ENCODE measurements at places on chromosomes 16 and 17. TPM values are rescaled to one million over a fixed set of nuclear protein-coding genes. Genes with fewer than 3 reads are reported as not detected.
A peak's percentile ranks its signal among the peaks of the same experiment; 100 is the strongest.

The PCGF2 gene
- 13.5 TPM for total RNA-seq

DNA sequence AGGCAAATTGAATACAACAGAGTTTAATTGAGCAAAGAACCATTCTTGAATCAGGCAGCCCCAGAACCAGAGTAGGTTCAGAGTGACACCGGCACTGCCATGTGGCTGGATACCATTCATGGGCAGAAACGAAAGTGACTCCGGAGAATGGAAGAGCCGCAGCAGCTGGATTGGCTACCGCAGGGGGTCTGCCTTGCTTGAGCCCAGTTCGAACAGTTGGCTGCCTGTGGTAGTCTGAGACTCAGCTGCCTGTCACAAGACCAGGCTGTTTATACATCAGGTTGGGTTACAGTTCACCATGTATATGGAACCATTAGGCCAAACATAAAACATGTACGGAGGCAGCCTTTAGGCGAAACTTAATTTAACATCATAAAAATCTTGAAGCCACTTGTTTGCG is 205.2 kb upstream of the CHMP6 start:
- H3K36me3 ChIP-seq: no peaks in the 10 kb centered on the region
- no peaks in the 10 kb centered on the region for H3K27me3 ChIP-seq
- H3K4me3 ChIP-seq: no peak overlapping the region
- no peak overlapping the region for H3K27ac ChIP-seq
- no peak for DNase-seq

- no peaks in the 10 kb centered on the region for H3K36me3 ChIP-seq
- H3K27ac ChIP-seq: no peak overlapping the region
- no peak for DNase-seq
- H3K4me1 ChIP-seq: no peaks in the 10 kb centered on the region
These were observed 39.5 kb downstream of the RBFOX1 start for GRCh38 chr16:7372095-7372494.

The SLC6A4 gene
- total RNA-seq: 4.9 TPM

The MYH2 gene
- not detected for total RNA-seq

- H3K4me1 ChIP-seq: peaks cover 35% of the 10 kb centered on the region
- H3K36me3 ChIP-seq: no peaks in the 10 kb centered on the region
- H3K27ac ChIP-seq: no peak overlapping the region
These were observed 4.8 kb upstream of the TBX2 start for GRCh38 chr17:61394630-61395408.

- H3K36me3 ChIP-seq: no peaks in the 10 kb centered on the region
- no peaks in the 10 kb centered on the region for H3K27me3 ChIP-seq
- peaks cover 60% of the 10 kb centered on the region for H3K4me1 ChIP-seq
- H3K4me3 ChIP-seq: no peak overlapping the region
These were observed 42.3 kb upstream of the ZNF750 start for GRCh38 chr17:82881900-82882714.

- no peak for DNase-seq
- H3K36me3 ChIP-seq: peaks cover 11% of the 10 kb centered on the region
- peak overlapping the region; percentile 100 for H3K27ac ChIP-seq
- H3K4me3 ChIP-seq: no peak overlapping the region
These were observed 3.0 kb upstream of the UBB start for GRCh38 chr17:16377941-16378341.

DNA sequence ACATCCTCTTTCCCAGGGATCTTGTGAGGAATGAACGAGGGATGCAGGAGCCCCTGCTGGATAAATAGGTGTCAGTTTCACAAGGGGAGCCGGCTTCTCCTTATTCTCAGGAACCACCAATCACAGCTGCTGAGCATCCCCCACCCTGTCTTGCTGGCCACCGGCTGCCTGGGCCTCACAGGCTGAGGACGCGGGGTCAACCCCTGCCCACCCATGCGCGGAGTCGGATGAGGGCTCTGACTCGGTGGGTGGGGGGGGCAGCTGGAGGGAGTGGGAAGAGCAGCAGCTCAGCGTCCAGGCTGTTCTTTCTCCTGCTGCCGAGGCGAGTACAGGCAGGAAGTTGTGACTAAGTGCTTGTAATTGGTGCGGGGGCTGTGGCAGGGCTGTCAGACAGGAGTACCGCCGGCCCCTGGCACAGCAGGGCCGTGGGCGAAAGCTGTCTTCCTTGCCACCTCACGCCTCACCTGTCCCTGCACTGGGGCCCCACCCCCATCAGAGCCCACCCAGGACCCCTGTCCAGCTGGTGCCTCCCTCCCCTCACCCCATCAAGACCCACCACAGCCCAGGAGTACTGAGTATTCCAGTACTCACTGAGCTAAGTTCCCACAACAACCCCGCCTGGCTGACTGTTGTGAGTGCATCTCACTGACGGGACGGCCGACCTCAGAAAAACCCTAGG is 11.0 kb upstream of the DPEP1 start:
- DNase-seq: no peak
- no peaks in the 10 kb centered on the region for H3K36me3 ChIP-seq
- peaks cover 9% of the 10 kb centered on the region for H3K4me1 ChIP-seq
- H3K27me3 ChIP-seq: no peaks in the 10 kb centered on the region
- no peak overlapping the region for H3K27ac ChIP-seq
- H3K4me3 ChIP-seq: no peak overlapping the region

DNA sequence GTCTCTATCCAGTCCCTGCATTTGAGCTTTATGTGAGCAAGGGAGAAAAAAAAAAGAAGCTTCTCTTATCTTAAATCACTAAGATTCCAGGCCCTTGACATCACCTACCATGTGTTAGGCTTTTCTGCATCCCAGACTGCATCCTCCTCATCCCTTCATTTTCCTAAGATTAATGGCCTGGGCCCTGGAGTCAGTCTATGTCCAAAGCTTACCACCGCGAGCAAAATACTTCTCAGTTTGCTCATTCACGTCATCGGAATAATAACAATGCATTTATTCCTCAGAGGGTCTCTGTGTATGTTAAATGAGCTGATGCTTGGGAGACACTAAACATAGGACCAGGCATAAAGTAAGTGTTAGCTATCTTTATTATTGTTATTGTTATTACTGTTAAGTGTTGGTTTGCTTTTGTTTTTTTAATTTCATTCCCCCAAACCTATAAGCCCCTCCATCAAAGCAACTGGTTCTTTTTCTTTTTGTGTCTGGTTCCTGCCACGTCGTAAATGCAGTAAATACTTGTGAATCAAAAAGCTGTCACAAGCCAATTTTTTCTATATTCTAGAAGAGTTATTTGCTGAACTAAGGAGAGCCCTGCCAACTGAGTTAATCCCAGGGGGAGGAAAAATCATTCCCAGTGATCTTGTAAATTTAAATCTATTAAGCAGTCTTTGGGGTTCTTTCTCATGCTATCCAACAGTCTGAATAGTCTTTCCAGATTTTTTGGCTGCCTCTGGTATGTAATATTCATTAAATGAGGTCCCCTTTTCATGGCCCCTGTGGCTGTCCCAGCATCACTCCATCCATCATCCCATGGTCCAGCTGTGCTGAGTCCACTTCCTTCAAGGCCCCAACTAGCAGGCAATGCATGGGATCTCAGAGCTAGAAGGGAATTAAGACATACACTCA is 46.5 kb downstream of the VAT1L start:
- no peaks in the 10 kb centered on the region for H3K36me3 ChIP-seq
- no peak for DNase-seq
- no peak overlapping the region for H3K4me3 ChIP-seq
- H3K4me1 ChIP-seq: no peaks in the 10 kb centered on the region

DNA sequence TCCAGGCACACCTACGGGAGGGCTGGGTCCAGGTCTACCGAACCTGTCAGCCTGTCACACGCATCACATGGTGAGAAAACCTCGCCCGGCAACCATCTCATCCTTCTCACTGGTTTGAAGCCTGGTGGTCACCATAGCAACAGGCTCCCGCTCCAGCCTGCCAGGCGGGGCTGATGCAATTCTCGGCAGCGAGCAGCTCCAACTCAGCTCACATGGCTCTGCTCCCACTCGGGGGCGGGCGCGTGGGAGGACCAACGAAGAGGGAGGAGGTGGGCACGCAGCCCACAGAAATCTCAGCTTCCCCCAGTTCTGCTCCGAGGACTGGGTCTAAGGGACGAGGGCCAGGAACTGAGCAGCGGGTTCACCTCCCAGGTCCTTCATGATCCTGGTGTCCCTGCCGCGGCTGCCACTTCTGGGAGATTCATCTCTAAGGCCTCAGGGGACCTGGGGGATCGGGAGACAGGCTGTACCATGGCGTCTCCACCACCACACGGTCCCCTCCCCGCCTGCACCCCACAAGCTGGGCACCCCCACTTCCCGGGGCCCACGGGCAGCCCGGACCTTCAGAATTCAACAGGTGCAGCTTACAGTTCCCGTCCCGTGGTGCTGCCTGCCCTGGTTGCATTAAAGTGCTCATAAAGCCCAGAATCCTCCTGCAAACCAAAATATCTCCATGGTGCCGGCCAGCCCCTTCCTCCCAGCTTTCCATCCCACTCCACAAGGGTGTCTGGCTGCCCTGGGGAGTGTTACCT is 25.8 kb downstream of the ABR start:
- no peaks in the 10 kb centered on the region for H3K36me3 ChIP-seq
- no peak overlapping the region for H3K4me3 ChIP-seq
- H3K27ac ChIP-seq: no peak overlapping the region
- H3K27me3 ChIP-seq: no peaks in the 10 kb centered on the region

DNA sequence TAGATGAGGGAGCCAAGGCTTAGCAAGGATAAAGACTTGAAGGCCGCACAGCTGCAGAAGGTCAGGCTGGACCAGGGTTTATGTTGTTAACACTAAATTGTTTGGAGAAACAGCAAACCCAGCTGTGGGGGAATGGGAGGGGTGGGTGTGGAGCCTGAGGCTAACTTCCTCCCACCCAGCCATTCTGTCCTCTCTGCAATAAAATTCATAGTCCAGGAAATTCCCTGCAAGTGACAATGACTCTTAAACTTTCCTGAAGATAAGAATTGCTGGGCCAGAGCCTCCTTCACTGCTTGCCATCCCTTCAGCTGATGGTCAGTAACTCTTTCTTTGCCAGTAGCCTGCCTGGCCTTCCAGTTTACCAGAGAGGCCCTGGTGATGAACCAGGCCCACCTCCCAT is 19.4 kb upstream of the ATP5MC1 start:
- DNase-seq: no peak
- H3K4me1 ChIP-seq: peaks cover 26% of the 10 kb centered on the region
- peak overlapping the region; percentile 27 for H3K27ac ChIP-seq
- H3K27me3 ChIP-seq: no peaks in the 10 kb centered on the region
- H3K4me3 ChIP-seq: no peak overlapping the region

The KRT33A gene
- not detected for total RNA-seq

DNA sequence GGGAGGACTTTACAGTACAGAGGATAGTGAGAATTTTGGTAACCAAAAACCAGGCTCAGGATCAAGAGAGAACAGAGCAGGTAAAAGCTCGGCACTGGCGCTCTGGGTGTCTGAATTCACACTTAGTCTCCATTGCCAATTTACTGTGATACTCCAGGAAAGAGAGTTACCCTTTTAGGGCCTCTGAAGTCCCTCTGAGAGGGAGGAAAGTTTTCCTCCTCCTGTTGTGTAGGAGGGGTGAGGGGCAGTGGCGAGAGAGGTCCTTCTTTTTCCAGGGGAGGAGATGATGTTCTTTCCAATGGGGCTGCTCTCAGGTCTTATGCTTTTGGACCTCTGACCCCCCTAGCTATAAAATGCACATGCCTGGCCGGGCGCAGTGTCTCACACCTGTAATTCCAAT is 5.4 kb upstream of the TNS4 start:
- no peaks in the 10 kb centered on the region for H3K27me3 ChIP-seq
- no peak overlapping the region for H3K27ac ChIP-seq
- no peak for DNase-seq
- no peaks in the 10 kb centered on the region for H3K36me3 ChIP-seq
- no peak overlapping the region for H3K4me3 ChIP-seq
- peaks cover 13% of the 10 kb centered on the region for H3K4me1 ChIP-seq

The GINS2 gene
- 0.24 TPM for total RNA-seq

GRCh38 chr16:4631444-4631843 is 6.8 kb downstream of the MGRN1 start:
- H3K4me1 ChIP-seq: peaks cover 5% of the 10 kb centered on the region
- H3K27me3 ChIP-seq: no peaks in the 10 kb centered on the region
- no peak for DNase-seq
- no peaks in the 10 kb centered on the region for H3K36me3 ChIP-seq

The HNF1B gene
- not detected for total RNA-seq

DNA sequence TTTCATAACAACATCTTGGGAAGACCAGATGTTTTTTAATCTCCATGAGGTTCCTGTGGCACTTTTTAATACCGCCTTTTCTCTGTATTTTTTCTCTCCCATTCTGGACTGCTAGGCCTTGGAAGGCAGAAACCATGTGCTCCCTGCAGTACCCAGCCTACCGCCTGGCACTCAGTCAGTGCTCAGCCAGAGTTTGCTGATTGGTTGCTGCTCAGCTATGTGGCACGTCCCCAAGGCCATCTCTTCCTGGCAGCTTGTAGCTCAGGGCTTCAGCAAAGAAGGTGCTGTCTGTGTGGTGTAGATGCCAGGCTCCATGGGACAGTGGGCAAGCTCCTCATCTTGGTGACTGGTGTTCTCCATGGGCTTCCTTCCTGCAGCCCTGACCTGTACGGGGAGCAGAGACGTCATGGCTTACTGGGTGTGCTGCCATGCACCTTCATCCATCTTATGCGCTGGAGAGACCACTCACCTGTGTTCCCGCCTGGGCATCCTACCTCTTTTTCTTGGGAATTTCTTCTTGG is 86.7 kb downstream of the CLEC16A start:
- peaks cover 14% of the 10 kb centered on the region for H3K4me1 ChIP-seq
- no peak for DNase-seq
- H3K27me3 ChIP-seq: no peaks in the 10 kb centered on the region

GRCh38 chr16:18833707-18834505 is 32.6 kb upstream of the ARL6IP1 start:
- no peak overlapping the region for H3K27ac ChIP-seq
- H3K4me1 ChIP-seq: no peaks in the 10 kb centered on the region
- no peak overlapping the region for H3K4me3 ChIP-seq
- H3K36me3 ChIP-seq: peaks cover 91% of the 10 kb centered on the region
- no peaks in the 10 kb centered on the region for H3K27me3 ChIP-seq

DNA sequence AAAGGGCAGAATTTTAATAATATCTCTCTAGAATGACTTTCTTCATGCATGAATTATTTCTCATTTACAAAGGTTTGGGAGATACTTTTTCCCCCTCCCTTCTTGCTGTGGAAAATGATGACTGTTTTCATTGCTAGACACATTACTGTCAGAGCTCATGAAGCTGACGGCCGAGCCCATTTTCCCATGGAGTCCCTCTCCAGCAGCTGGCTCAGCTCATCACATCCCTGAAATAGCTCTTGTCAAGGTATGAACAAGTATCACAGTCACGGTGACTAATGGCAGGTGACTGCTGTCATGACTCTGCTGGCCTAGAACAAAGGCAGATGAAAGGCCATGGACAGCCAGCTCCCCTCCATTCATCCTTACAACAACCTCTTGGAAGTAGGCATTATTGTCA is 208.1 kb downstream of the ABCC12 start:
- no peak for DNase-seq
- H3K36me3 ChIP-seq: no peaks in the 10 kb centered on the region
- no peaks in the 10 kb centered on the region for H3K4me1 ChIP-seq
- no peak overlapping the region for H3K27ac ChIP-seq
- H3K27me3 ChIP-seq: no peaks in the 10 kb centered on the region

DNA sequence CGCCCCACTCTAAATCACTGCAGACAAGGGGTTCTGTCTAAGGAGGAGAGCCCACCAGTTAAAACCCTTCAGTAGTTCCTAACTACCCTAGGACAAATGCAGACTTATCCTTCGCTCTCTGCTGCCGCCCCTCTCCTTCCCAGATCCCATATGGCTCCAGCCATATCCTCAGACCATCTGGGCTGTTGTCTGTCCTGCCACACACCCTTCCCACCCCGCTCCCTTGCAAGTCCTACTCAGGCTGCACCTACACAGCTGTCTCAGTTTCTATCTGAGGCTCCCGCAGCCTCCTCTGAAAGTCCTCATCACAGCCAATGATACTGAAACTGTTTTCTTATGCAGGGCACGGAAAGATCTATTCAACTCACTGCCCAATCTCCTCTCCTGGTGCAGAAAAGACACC is 720 bp upstream of the BCKDK start:
- no peak overlapping the region for H3K4me3 ChIP-seq
- H3K27ac ChIP-seq: no peak overlapping the region
- DNase-seq: no peak
- peaks cover 21% of the 10 kb centered on the region for H3K36me3 ChIP-seq

Measured in thyroid gland (tissue), 4 donors.